Activated CD4-positive, alpha-beta T cell treated with anti-CD3 and anti-CD28 coated beads, Interleukin-2, Interleukin-6, amounts not matched to agents 100 ng/mL and 50 ng/mL, durations not matched to agents 16 hours and 8 hours (primary cell): ENCODE measurements at places on chromosomes 1 and 21.
A peak's percentile ranks its signal among the peaks of the same experiment; 100 is the strongest.

DNA sequence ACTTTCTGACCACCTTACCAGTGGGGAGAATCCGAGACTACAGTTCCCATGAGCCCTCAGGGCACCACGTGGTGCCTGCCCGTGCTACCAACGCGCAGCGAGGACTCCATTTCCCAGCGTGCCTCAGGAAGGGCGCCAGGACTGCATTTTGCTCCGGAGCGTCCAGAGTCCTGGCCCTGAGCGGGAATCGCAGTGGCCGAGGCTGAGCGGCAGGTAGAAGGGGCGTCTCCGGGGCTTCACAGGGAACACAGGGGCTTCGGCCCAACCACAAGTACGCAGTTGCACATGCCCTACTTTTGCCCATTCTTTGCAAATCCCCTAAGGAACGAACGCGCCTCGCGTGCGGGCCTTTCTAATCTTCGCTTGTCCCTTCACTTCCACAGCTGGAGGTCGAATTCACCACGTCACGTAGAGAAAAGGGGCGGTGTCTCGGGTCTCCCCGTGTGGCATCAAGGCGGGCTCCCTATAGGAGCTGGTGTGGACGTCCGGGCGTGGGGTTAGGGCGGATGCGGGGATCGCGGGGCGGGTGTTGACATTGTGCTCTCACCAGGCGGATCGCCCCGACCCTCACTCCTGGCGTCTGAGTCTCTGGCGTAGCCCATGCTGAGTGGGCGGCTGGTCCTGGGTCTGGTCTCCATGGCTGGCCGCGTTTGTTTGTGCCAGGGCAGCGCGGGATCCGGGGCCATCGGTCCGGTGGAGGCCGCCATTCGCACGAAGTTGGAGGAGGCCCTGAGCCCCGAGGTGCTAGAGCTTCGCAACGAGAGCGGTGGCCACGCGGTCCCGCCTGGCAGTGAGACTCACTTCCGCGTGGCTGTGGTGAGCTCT, at the start of gene BOLA1:
BOLA1 (plus strand) TSS at position 109 of the 825 bp plus-strand sequence; CDS start at position 601, 492 bp downstream.
- peak; percentile 91 for DNase-seq

DNA sequence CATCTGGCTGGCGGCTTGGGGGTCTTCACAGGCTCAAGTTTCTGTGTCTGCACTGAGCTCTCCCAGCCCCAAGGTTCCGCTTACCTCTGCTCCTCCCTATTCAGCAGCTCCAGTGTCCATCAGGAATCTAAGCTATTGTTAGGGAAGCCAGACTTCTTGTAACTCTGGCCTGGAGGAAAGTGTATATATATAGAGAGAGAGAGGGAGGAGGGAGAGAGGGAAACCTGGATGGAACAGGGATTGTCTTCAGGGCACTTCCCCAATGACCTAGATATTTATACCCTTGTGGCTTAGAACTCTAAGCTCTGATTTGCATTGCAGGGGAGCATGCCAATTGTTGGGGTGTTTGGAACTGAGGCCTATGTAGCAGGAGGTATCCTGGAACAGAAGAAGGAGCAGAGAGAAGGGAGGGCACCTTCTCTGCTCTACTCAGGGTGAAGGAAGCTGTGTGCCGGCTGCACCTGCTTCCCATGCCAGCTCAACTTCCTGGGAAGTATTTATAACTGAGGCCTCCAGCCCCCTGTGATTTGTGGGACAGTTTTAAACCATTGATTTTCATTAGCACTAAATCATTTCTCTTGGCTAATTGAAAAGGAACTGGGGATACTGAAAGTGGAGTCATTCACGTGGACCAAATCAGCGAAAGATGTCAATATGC, 70.9 kb downstream of the NAV1 start:
- DNase-seq, result no peak

DNA sequence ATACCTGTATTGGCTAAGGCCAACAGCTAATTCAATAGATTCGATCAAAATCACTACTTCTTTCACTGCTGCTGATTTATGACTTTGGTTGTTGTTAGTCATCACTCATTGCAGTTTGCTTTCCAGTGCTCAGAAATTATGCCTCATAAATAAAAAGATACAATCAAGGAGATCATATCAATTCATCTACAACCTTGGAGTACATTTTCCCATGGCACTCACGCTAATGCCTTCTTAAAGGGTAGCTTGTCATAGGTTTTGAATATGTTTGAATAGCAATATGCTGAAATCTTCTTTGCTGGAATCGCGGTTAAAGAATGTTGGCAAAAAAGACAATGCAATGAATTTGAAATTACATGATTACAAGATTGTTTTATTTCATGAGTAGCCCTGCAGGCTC, 89.9 kb downstream of the KCTD3 start:
- no peak for DNase-seq

DNA sequence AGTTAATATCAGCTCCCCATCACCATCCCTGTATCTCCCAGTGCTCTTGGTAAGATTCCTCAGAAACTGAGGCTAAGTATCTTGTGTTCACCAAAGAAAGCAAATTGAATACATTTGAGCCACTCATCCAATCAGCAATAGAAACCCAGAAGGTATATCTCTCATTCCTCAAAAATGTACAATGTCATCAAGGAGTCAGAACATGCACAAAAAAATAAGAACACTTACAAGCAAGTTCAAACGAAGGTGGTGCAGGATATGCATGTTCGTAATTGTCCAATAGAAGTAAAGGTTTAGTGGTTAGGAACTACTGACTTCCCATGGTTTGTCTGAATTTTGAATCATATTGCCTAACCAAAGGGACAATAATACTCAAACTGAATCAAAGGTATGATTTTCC, 24.3 kb downstream of the RXRG start:
- no peak for DNase-seq

- DNase-seq, result peak; percentile 4
Observed at GRCh38 chr1:118077331-118078045, 107.5 kb downstream of the SPAG17 start.

DNA sequence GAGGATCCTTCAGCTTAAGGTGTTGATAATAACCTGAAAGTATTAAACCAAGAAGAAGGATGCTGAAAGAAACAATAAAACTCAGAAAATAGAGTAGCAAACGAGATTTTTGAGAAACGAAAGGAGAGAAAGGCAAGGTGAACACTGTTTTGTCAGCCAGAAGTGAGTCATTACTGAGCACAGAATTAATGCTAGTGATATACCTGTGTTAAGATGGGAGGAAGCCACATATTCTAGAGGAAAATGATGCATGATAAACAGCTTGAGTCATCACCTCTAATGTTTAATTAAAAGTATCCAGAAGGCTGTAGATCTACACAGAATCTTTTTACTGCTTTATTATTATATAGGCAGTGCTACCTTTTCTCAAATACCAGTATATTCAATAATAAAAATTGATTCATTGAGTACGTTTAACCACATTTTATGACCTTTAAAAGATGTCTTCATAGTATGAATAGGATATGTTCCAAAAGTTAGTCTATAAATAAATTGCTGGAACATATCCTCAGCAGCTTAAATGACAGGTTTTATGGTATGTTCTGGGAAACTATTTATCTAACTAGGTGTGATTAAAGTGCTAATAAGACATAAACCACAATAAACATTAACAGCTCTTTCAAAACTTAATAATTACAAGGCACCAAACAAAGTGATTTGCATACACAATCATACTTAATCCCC, 10.3 kb downstream of the SH3GLB1 start:
- peak; percentile 31 for DNase-seq
